ENCODE measurements at places on chromosomes 7 and 10.

DNA sequence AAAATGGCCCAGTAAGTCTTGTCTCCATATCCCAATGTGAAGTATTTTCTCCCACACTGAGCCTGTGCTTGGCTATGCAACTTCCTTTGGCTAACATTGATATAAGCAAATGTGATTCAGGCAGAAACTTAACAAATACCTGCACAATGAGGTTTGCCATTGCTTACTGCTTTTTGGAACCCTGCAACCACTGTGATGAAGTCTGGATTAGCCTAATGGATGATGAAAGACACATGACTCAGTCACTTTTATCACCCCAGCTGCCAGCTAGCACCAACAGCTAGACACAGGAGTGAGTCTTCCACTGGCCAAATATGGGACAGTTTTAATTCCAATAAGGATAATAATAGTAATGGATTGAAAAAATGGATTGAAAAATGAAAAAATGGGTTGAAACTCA lies 854.5 kb downstream of the GRM8 start:
- no peak for DNase-seq

DNA sequence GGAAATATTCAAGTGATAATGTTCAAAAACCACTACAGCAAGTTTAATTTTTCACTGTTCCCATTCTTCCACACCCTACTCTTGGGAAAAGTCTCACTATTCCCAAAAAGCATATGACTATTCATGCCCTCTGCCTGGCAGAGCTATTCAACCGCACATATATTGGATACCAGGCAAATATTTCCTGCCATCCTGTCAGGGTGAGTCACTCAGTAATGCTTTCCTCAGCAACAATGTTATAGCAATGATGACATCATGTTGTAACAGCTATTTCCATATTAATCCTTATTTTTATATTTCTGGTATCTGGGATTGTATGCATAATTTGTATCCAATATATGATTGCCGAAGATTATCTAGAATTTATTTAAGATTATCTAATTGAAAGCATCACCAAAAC lies 114.0 kb upstream of the PLXDC2 start:
- DNase-seq = no peak

GRCh38 chr10:69061305-69062161 lies 26.4 kb upstream of the SRGN start:
- peak; percentile 15 for DNase-seq

DNA sequence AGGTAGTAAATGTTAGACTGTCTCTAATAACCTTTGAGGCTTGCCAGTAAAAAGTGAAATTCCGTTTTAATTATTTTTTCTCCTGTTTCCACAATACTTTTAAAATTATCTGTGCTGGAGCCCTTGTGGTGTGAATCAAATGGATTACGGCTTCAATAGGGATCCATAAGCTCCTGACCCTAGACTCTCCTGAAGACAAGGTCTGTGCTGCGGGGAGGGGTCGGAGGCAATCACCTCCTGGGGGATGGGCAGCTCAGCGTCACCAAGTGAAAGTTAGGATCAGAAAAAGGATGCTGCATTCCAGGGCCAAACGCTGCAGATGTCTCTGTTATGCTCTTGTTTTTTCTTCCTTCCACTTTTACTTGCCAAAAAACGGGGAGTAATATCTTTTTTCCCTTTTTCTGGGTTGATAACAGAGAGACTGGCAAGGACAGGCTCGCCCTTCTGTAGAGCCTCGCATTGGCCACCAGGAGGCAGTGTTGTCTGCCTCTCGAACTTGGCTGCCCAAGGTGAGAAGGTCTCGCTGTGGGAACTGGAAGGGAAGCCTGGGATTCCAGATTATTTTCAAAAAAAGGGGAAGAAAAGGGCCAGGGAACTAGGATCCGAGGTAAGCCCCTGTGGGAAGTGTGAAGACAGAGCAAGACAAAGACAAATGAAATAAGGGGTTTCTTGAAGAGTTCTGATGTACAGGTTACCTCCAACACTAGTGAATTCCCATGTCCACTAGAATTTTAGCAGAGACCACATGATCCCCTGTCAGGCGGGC lies 621.9 kb downstream of the ACTR3B start:
- DNase-seq = peak; percentile 41

DNA sequence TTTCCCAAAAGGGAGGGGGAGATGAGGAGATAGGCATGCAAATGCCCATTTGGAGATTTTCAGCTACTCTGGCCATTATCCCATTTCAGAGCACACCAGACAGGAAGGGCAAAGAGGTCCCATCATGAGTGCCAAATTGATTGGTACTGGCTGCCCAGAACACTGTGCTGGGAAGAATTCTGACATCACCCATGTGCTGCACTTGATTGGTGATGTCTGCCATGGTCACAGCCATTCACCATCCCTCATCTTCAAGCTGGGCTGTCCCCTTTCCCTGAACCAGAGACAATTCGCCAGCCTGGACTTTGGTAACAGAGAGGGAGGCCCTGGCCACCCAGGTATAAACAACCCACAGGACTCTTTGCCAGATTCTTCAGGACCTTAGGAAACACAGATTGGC lies 23.2 kb upstream of the RADIL start:
- no peak for DNase-seq

DNA sequence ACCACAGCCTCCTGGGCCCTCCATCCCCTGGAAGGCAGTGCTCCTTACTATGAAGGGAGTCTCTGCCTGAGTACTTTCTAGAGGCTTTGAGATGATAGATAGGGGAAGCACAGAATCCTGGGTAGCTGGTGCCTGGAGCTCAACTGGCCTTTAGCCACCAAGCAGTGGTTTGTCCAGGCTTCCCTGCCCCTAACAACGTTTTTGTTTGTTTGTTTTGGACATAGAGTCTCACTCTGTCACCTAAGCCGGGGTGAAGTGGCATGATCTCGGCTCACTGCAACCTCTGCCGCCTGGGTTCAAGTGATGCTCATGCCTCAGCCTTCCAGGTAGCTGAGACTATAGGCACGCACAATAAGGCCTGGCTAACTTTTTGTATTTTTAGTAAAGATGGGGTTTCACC lies 289.4 kb downstream of the PLXNA4 start:
- no peak for DNase-seq

DNA sequence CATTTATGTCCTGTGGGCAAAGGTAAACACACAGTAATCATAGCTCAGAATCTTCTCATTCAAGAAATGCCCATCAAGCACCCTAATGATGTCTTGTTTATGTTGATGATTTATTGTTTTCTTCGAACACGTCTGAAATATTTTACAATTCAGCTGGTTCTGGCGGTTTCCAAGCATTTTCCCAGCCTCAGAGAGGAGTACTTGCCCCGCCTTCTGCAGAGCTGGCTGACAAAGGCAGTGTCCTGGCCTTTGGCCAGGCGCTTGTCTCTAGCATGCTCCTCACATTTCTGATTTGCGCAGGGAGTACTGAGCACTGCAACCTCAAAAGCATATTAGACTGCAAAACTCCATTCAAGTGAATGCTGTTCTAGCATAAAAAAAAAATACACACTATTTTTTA lies 314.2 kb upstream of the GNAI1 start:
- peak; percentile 15 for DNase-seq

- DNase-seq = no peak
Measured at GRCh38 chr7:140039066-140039465, 23.7 kb downstream of the PARP12 start.

- DNase-seq = no peak
Measured at GRCh38 chr10:109996225-109996624, 11.6 kb upstream of the ADD3 start.

DNA sequence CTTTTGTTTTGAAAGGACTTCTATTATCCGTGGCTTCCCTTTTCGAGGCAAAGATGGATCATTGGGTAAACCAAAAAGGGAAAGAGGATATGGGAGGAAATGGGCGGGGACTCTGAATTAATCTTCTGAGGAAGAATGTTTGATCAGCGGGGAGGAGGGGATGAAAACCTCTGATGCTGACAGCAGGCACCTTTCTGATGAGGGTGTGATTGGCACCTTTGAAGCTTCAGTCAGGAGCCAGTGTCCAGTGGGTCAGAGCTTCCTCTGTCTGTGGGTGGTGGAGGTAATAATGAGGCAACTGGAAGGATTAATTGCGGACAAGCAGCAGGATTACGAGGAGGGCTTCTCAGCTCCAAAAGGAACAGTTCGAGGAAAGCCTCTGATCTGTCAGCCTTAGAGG lies 877.6 kb downstream of the LRMDA start:
- DNase-seq = no peak

DNA sequence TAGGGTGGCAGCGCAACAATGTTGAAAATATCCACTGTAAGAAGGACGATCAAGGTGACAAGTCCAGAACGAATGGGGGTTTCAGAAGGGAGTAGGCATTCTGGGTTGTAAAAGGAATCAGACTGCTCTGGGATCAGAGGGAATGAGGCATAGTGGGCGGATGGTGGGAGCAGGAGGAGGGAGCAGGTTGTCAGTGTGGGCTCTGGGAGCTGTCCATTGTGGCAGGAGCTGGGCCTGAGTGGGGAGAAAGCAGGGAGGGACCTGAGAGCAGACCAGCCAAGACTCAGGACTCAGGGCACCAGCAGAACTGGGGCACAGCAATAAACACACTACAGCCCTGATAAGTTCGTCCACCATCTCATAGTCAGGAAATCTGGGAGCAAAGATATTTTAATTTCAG lies 292.6 kb upstream of the MKI67 start:
- DNase-seq = no peak

DNA sequence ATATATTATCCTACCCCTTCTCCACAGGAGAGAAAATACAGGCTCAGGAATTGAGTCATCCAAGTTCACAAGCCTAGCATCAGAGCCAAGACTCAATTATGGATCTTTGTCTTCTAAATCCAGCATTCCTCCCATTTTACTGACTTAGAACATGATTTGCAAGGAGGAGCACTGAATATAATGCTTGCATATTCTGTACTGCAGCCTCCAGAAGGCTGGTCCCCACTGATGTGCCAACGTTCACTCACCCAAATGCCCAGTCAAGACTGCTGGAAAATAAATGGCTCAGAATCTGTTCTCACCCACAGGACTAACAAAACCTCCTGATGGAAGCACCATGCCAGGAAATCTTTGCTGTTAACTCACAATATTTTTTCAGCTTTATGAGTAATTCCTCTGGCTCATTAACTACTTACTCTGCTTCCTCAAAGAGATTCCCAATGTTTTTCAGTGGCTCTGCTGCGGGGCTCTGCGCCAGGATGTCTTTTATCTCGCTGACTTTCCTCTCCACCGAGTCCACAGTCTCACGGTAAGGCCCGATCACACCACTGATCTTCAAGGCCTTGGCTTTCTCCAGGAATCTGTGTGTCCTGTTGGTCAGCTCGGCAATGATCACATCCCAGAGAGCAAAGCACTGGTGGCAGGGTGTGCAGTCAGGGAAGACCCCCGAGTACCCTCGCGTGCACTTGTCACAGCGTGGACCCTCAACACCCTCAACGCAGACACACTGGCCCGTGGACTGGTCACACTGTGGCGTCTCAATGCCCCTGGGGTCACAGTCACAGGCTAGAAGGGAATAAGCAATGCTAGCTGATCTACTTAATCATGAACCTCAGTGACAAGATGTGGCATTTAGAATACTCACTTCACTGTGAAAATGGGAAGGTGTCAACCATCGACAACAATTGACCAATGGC lies 48.8 kb downstream of the DLD start:
- no peak for DNase-seq

DNA sequence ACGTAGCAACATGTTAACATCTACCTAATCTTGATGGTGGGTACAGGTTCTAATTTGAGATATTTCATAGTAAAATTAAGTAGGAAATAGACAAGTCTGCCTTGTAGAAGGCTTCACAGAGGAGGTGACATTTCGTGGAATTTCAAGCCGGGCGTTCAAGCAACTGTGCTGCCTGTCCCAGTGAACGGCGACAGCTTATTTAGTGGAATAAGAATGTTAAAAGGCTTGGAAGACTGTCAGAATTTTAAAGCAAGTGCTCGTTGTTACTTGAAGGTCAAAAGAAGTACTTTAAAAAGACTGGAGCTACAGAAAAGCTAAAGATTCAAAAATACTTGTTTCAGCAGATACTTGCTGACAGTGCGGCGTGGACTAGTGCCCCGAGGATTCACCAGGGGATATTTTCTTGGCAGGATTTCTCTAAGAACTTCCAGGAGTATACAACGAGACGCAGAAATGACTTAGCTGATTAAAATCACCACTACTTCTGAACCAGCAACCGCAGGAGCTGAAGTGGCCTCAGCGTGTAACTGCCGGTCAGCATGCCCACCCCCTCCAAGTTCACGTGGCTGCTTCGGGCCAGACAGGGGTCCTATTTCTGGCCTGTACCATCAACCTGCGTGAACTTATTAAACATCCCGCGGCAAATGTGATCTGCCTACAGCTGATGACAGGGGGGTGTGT lies 46.5 kb downstream of the CTBP2 start:
- no peak for DNase-seq

DNA sequence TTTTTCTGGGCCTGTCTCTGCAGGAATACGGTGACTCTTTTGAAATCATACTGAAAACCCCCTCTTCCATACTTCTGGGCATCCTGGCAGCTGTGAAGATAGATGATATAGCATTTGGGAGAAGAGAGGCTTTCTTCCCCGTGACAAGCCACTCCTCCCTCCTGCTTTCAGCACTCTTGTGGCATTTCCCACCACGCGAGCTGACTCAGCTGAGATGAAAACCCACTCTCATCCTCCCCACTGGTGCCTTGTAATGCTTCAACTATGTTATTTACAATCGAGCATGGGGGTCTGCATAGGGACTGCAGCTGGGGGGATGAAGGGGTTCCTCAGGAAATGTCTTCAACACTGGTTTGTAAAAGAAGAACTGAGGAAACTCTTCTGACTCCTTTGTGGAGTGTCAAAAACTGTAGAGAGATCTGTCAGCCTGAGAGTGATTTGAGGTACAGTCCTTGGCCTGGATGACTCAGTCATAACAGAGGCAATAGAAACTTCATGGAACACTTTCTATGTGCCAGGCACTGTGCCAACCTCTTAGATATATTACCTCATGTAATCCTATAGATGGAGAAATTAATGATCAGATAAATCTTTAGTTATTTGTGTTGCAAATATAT lies 1.7 kb upstream of the TBATA start:
- no peak for DNase-seq

DNA sequence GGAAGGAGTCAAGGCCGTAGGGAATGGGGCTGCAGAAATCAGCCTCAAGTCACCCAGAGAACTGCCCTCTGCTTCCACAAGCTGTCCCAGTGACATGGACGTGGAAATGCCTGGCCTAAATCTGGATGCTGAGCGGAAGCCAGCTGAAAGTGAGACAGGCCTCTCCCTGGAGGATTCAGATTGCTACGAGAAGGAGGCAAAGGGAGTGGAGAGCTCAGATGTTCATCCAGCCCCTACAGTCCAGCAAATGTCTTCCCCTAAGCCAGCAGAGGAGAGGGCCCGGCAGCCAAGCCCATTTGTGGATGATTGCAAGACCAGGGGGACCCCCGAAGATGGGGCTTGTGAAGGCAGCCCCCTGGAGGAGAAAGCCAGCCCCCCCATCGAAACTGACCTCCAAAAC lies 50.2 kb upstream of the PDCD4 start:
- no peak for DNase-seq

DNA sequence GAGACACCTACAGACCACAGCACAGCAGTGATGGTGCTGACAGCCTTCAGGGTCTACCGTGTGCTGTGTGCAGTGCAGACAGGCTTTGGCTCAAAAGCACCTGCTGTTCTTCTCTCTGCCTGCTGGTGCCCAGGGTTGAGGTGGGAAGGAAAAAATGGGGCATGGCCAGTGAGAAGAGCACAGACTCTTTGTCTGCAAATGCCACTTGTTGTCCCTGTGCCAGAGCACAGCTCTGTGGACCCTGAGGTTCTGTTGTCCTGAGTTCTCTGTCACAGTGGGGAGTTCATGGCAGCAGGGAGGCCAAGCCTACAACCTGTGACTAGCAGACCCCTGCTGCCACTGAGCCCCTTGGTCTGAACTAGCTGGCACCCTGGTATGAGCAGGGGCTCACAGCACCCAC lies 376.7 kb downstream of the GLRX3 start:
- DNase-seq = no peak

All from left renal cortex interstitium (tissue), 4 donors.